Posterior cingulate gyrus (tissue), 11 donors: ENCODE measurements at places on chromosomes 7 and 10.
A peak's percentile ranks its signal among the peaks of the same experiment; 100 is the strongest.

GRCh38 chr10:109040622-109041021, 882.7 kb downstream of the XPNPEP1 start:
- DNase-seq, result no peak

GRCh38 chr7:117907049-117907640, 33.9 kb upstream of the CTTNBP2 start:
- no peak for DNase-seq

DNA sequence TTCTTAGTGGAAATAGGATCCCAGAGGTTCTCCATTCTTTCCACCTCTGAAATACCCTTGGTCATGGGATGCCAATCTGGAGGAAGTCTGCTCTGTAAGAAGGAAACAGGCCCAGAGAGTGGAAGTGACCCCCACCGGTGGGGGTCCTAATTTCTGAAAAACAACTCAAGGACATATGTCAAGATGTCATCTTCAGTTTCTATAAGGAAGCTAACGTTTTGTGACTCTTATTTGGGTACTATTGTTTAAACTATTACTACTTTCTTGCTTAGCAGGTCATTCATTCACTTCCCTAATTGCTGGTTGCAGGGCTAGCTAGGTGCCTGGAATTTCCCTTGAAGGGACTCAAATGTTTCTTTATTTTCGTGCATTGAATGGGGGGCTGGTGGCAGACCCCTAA, 1.9 kb upstream of the ZNF775 start:
- DNase-seq, result no peak

- no peak for DNase-seq
Measured at GRCh38 chr10:1381339-1381738, 325.2 kb downstream of the WDR37 start.

DNA sequence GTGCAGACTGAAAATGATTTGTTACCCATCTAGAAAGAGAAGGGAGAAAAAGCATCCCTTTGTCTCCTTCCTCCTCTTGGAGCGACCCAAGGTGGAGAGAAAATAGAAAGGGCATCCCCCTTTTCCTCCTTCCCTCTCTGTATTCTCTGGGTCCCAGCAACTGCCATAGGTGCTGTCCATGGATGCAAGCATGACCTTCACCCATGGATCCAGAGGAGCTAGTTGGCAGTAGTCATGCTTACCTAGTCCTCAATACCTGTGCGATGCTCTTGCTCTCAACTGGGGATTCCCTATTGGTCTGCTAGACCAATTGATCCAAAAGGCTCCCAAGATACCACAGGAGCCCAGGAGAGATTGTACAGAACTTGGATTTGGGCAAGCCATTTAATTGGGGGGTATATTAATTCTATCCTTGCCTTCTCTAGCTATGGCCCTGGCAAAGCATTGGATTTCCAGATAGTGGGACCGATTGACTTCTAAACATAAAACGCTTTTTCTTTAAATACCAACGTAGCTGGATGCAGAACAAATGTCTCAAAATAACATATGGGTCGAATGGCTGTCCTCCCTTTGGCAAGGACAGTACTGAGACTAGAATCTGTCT, 547.8 kb upstream of the IGFBP3 start:
- no peak for DNase-seq

- DNase-seq, result peak; percentile 43
Measured at GRCh38 chr10:11424456-11425295, 186.8 kb downstream of the USP6NL start.

GRCh38 chr7:151016505-151016904, 7.8 kb downstream of the ATG9B start:
- DNase-seq, result no peak

DNA sequence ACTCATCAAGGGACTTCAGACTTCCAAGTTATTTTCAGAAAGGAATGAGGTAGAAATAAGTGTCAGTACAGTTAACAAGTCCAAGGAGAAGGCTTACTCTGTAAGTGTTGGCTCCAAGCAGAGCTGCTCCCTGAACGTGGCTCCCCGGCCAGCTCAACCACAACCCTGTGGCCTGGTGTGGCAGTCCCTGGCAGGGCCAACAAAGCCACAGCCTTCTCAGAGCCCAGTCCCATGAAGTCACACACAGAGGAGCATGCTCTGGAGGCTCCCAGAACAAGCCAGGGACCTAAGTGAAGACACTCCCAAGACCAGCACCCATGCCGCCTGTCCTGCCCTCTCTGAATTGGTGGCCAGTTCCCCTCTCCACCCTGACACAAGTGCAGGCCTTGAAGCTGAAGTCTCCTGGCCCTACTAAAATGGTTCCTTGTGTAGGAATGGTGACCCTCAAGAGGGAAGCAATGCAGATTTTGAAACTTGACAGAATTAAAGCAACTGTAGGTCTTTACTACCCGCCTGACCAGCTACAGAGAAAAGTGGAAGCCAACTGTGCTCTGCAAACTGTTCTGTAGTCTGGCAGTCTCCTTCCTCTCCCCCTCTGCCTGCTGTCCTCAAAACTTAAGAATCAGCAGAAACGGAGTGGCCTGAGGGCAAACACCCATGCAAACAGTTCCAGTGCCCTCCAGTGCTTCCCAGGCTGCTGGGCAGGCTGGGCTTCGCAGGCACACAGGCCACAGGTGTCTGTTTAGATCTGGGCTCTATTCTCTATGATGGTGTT, 51.1 kb downstream of the NOD1 start:
- no peak for DNase-seq

DNA sequence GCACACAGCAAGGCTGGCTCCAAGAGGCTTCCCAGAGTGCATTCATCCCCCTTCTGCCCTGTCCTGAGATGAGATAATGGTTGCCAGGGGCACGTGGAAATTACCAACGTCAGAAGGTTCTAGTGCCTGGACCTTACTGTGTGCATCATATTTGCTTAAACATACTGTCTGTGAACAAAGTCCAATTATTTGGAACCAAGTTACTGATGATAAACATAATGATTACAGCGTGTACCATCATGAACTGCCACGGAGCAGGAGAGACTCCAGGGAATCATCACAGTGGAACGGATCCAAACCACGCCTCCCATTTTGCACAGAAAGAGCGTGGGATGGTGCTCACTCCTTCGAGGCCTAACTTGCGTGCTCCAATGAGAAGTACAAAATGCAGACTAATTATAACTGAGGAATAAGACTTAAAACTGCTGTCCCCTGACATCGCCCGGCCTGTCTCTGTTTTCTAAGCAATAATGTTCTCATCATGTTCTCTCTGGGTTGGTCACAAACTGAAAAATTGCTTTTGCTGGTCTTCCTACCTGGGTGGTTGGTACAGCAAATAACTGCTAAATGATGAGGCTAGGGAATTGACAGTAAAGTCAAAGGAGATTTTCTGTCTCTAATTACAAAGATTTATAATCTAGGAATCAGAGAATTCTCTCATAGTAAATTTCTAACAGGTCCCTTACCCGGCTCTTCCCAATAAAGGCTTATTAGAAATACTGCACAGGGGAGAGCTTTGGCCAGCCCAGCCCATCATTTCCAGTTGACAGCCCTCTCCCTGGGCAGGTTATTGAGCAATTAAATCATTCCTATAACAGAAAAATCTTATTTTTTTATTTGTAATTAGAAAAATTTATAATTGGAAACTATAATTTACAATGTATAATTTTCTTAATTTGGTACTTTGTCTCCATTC, 182.2 kb downstream of the CAMK1D start:
- DNase-seq, result no peak

DNA sequence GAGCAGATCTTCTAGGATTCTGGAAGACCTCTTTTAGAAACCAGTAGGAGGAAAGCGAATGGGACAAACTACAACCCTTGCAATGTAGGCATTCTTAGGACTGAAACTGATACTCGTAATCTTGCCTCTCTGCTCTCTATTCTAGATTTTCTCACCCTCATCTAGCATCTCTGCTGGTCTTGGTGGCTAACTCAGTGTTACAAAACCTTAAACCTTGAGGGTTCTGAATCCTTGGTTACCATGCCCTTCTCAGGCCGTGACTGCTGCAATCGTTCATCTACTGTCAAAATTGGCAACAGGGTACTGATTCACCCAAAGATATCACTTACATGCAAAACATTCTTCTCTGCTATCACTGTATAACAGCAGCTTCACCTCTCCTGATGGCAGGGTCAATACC, 55.2 kb downstream of the SAMD9 start:
- DNase-seq, result no peak

DNA sequence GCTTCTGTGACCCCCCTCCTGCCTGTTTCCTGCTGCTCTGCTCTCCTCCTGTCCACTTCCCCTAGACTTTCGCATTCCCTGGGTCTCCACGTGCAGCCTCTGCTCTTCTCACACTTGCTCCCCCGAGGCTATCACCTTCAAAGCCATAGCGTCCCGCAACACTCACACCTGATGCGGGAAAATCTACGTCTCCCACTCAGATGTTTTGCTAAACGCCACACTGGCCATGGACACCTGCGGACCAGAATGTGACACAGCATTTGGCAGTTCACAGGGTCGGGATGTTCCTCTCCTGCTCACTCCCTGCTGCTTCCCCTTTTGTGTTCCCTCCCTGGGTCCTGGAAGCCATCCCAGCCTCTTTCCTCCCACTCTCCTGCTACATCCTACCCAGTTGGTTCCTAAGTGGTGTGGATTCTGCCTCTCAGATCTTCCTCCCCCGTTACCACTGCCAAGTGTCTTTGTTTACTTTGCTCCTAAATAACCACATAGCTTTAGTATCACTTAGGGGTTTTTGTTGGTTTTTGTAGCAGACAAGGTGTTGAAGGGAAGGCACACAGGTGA, 33.7 kb upstream of the RBM33 start:
- no peak for DNase-seq

- DNase-seq, result no peak
Measured at GRCh38 chr7:156940421-156941122, 8.9 kb upstream of the NOM1 start.

- DNase-seq, result peak; percentile 90
Measured at GRCh38 chr10:47311932-47312662, 10.2 kb upstream of the GDF2 start.

GRCh38 chr10:121900443-121901174, 27.2 kb downstream of the ATE1 start:
- no peak for DNase-seq

- no peak for DNase-seq
Measured at GRCh38 chr10:63670291-63670898, 149.2 kb downstream of the REEP3 start.

GRCh38 chr10:127736915-127737562, at the start of gene FOXI2:
FOXI2 (plus strand) TSS chr10:127737185; CDS start chr10:127737274, 89 bp downstream.
- DNase-seq, result no peak

GRCh38 chr7:50272808-50273207, 31.7 kb upstream of the IKZF1 start:
- no peak for DNase-seq

DNA sequence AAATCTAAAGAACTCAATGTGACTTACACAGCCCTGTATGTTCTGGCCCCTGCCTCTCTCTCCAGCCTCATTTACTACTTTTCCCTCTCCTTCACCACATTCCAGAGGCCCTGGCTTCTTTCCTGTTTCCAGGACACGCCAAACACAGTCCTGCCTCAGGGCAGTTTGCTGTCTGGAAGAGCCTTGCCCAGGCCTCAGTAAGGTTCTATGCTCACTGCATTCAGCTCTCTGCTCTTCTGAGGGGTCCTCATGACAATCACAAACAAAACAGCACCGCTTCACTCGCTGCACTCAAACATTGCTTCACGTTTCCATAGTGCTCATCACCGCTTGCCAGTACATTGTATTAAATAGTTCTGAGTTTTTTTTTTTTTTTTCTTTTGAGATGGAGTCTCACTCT, 35.1 kb upstream of the GARS1 start:
- DNase-seq, result no peak

- DNase-seq, result no peak
Measured at GRCh38 chr10:28558923-28559508, 26.1 kb downstream of the WAC start.

DNA sequence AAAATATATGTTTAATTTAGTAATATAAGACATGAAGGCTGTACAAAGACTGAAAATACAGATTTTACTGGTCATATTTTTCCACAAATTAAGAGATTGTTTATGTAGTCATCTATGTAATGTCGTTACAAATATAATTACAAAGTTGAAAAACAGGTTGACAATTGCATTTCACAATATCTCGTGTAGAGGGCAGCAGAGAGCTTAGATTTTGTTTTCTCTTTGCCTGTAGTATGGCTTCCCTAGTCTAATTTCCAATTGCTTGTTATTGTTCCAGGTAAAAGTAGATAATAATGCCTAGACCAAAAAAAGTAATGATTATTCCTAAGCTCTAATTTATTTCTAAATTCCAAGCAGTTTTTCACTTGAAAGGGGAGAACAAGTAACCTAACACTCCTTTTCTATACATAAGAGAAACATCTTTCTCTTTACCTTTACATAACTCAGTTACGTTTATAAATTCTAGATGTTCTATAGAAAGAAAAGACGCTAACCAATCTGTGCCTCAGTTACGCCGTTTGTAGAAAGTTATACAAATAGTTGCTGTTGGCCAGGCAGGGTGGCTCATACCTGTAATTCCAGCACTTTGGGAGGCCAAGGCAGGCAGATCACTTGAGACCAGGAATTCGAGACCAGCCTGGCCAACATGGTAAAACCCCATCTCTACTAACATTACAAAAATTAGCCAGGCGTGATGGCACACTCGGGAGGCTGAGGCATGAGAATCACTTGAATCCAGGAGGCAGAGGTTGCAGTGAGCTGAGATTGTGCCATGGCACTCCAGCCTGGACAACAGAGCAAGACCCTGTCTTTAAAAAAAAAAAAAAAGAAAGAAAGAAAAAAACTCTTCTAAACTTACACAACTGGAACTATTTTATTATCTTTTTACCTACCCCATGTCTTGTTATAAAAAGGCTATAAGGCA, 30.0 kb downstream of the NET1 start:
- DNase-seq, result no peak

- DNase-seq, result no peak
Measured at GRCh38 chr7:66974986-66975590, 20.3 kb downstream of the SBDS start.

GRCh38 chr7:50217821-50218281, 86.7 kb upstream of the IKZF1 start:
- DNase-seq, result no peak

- no peak for DNase-seq
Measured at GRCh38 chr10:33539116-33539515, 204.6 kb upstream of the NRP1 start.

- no peak for DNase-seq
Measured at GRCh38 chr7:152865011-152865410, 105.5 kb downstream of the ACTR3B start.

- no peak for DNase-seq
Measured at GRCh38 chr10:116637830-116638229, 17.1 kb downstream of the PNLIPRP2 start.

DNA sequence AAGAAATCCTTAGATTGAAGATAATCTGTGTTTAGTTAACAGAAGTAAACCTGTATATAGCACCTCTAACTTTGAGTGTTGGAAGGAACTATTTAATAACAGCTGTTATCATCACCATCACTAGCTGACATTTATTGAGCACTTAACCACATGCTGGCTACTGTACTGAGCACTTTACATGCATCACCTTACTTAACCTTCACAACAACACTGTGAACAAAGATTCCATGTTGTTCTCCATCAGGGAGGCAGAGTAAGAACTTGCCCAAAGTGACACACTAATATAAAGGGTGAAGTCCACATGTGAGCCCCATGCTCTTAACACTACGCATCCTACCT, 182.2 kb downstream of the ST7 start:
- no peak for DNase-seq

GRCh38 chr7:66886152-66886551, 34.9 kb upstream of the TMEM248 start:
- no peak for DNase-seq

GRCh38 chr10:110576220-110576619, 8.7 kb downstream of the SMC3 start:
- no peak for DNase-seq
